NCI-H1105 (cell line): ENCODE measurements at places on chromosomes 6 and 20.
A peak's percentile ranks its signal among the peaks of the same experiment; 100 is the strongest.

- no peak for DNase-seq
Measured at GRCh38 chr6:127272576-127272975, 5.9 kb downstream of the RNF146 start.

- no peak for DNase-seq
Measured at GRCh38 chr6:108564178-108564577, 3.5 kb downstream of the FOXO3 start.

DNA sequence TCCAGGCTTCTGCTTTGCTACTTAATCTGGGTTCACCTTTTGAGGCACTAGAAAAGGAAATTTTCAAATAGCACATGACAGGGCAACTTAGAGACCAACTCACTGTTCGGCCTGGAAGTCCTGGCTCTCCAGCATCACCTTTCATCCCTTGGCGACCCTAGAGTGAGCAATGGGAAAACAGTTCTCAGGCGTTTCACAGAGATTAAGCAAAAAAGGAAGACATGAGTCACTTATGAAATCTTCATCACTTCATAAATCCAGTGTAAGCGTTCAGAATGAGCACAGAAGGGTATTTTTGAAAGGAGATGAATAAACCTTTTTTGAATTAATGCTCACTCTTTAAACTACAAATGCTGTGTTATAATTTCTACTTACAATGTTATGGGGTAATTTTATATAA, 104.0 kb downstream of the COL12A1 start:
- no peak for DNase-seq

DNA sequence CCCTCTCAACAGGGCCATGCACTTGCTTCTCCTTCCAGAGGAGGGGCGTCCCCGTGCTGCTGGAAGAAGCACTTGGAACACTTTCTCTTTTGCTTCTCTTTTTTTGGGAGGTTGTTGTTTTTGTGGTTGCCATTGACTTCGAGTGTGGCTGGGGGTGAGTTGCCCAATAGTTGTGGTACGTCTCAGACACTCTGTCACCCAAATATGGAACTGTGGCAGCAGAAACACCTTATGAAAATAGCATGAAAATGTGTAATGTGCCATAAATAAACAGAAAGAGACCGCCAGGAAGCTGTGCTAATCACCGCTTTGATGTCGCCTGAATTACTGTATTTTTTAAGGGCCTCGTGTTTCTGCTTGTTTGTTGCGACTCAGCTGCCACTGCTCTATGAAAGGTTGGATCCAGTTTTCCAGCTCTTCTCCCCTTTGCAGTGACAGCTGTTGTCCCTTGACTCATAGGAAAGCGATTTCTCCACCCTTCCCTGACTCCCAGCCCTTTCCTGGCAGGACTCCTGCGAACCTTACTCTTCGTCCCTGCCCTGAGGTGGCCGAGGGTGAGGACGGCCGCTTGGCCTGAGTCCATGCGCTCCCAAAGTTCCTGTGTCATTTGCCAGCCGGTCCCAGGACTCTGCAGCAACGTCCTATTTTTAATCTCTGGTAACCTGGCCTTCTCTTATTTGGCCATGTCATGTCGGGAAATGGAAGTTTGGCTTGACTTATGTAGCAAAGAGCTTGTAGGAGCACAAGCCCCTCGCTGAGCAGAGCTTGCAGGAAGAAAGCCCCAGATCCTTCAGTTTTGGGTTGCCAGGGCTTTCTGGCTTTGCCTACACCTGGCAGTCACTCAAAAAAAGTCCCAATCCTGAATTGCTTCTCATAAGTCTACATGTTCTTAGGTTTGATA, 694.6 kb downstream of the QKI start:
- DNase-seq: no peak

DNA sequence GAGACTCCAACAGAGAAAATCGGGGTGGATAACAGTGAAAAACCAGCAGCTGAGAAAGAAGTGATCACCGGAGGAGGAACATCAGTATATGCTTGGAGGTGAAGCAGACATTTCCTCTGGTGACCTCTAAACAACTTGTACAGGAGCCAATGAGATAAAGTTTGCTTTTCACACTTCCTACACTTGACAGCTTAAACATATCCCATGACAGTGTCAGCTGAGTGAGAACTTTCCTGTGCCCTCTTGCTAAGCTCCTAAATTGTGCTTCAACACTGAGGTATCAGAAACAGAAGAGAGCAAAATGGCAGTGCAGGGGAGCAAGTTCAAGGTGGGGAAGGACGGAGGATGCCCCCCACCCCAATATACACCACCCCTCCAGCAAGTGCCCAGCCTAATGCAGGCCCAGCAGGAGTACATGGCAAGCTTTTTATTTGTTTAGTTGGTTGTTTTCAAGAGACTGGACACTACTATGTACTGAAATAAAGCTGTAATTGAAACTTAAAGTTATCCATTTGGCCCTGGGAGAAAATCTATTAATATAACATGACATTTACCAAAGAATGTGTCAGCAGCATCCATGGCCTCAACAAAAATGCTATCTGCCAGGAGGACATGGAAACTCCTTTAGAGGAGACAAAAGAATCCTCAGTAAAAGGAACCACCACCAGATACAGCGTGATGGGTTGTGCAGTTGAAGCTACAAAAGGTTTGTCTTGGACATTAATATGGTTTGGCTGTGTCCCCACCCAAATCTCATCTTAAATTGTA, 540.2 kb downstream of the PRKN start:
- DNase-seq: no peak

DNA sequence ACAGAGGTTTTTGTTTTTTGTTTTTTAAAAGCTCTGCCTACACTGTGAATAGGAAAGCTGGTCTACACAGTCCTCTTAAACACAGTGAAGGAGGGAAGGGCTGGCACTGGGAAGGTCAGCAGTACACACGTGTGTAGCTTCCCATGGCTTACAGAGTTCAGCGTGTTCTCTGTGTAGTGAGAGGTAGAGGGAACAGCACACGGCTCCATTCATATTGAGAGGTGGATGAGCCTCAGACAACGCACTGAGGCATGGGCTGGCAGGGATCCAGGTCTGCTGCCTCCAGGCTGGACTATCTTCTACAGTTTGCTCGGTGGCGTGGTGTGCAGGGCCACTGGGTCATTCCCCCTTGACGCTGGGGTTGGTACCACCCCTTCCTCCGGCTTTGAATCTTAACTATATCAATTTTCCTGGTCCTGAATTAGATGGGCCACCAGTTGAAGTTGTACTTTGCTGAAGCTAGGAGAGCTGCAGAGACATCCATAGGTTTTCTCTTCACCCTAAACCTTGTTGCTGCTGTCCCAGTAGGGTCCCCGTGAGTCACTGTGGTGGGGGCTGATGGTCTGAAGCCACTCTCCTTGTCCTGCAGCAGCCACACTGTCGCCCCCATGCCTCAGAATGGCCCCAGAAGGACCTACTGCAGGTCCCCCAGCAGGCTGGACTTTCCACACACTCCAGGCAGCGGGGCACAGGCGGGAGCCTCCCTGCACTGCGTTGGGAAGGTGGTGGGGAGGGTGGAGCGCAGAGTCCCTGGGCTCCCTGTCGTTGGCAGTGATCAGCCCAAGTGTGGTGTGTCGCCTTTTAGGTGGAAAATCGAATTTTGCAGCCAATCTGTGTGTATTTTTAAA, 2.0 kb downstream of the ARFGAP1 start:
- DNase-seq: no peak

GRCh38 chr20:47024461-47024937, 129.9 kb downstream of the EYA2 start:
- DNase-seq: no peak

GRCh38 chr6:43274916-43275597, 23.0 kb upstream of the SLC22A7 start:
- peak; percentile 17 for DNase-seq

DNA sequence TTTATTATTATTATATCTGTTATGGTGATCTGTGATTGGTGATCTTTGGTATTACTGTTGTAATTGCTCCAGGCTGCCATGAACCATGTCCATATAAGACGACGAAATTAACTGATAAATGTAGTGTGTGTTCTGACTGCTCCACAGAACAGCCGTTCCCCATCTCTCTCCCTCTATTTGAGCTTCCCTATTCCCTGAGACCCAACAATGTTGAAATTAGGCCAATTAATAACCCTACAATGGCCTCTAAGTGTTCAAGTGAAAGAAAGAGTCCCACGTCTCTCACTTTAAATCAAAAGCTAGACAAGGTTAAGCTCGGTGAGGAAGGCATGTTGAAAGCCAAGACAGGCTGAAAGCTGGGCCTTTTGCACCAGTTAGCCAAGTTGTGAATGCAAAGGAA, 51.6 kb downstream of the ZFP64 start:
- no peak for DNase-seq

GRCh38 chr6:69948479-69949114, 82.2 kb downstream of the COL19A1 start:
- no peak for DNase-seq

GRCh38 chr6:162846723-162847122, 118.9 kb downstream of the PACRG start:
- DNase-seq: no peak

GRCh38 chr6:45843848-45844521, 171.7 kb downstream of the CLIC5 start:
- no peak for DNase-seq

DNA sequence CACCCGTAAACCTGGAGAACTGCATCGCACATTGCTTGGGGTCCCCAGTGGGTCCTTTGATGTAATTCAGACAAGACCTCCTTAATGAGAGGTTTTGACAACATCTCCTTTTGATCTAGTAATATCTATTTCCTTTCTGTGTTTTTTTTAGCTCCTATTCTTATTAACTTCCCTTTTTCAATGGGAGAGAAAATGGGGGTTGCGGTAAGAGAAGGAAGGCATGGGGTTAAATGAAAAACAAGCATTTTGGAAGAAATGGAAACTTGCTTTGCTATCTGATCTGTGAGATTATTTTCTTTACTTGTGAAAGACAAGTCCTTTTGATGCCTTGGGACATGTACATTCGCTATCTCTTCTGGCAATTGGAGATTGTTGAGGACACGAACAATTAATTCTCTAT, 418.6 kb upstream of the MAN1A1 start:
- no peak for DNase-seq

- no peak for DNase-seq
Measured at GRCh38 chr6:112639391-112639831, 292.3 kb downstream of the RFPL4B start.

DNA sequence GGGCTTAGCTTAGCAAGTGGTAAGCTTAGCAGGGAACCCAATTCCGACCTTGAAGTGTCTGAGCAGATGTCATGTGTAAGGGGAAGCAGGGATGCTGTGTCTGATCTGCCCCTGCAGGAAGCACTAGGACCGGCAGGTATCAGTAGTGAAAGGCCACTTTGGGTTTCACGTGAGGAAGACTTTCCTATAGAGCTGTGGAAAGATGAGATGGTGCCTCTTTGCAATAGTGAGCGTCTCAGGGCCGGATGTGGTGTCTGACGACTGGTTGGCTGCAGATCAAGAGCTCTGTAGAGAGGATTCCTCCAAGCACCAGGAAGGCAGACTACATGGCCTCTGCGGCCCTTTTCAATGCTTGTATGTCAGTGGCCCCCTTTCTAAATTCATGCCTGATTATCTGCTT, 98.3 kb downstream of the TIAM2 start:
- DNase-seq: no peak

DNA sequence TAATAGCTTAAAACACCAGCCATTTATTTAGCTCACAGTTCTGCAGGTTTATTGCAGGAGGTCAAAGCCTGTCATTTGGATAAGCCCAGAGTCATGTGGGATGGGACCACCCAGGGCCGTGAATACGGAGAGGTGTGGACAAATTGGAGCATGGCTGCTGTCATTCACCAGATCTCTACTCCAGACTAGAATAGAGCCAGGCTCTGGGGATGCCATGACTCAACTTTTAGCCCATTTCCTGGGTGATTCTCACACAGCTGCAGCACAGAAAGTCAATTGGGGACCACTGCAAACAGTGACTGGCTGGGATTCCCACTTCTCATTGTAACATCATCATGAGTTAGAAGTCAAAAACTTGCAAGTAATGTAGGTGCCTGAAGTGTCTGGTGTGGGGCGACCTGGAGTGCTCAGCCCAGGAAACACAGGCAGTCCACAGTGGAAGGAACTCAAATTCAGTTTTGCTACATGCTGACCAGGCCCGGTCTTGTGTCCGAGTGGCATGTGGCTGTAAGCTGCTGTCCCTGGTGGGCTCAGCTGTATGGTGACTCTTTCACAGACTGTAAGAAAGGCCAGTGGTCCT, 174.3 kb downstream of the SCP2D1 start:
- DNase-seq: no peak

- no peak for DNase-seq
Measured at GRCh38 chr6:111741177-111741952, 131.9 kb downstream of the FYN start.

DNA sequence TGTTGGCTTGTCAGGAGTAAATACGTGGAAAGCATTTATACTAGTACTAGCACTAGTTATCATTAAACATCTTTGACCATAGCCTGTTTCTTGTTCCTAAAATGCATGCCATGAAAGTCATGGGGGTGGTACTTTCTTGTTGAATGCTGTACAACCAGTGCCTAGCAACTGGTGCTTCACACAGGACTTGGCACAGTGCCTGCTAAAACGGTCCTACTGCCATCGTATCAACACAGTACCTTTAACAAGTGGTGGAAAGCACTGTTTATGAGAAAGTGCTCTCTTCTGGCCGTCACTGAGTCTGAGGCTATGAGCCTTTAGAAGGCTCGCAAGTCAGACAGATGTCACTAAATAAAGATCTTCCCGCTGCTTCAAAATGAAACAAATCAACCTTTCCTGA, 21.6 kb downstream of the ZNFX1 start:
- no peak for DNase-seq

DNA sequence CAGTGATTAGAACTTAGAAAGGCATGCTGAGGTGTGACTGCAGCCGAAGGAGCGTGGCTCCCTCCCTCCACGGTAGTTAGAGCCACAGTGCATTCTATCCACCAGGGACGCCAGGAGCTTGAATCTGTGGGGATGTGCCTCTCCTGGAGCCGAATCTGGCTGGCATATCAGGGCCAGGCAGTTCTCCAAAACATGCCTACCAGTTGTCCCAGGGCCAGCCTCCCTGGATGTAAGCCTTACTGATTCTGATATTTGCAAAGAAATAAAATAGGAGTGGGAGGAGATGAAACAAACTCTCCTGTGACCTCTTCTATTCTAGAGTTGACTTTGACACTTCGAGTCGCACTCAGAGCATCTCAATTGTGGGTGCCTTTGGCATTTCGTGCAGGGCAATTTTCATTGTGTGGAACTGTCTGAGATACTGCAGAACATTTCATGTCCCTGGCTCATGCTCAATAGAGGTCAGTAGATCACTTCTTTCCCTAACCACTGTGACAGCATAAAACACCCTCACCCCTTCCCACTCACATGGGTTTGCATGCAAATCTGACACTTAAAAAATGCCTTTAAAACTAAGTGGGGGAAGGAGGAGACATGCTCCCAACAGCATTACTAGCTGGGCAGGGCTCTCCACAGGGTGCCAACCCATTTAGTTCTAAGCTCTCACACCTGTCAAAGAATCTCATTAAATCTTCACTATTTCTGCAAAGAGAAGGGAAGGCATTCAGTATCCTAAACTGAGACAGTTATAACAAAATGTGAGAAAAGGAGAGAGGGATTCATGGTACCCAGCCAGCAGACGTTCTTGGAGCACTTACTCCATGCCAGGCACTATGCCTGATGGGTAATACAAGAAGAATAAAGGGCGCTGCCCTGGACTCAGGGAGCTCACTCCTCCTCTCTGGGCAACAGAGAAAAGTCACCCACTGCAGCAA, 378.9 kb downstream of the PREX1 start:
- DNase-seq: no peak
